Smooth muscle cell of the umbilical artery (primary cell): ENCODE measurements at places on chromosomes 12 and 14. TPM values are rescaled to one million over a fixed set of nuclear protein-coding genes. Genes with fewer than 3 reads are reported as not detected.

C12orf42 gene
- not detected in 2 replicates for total RNA-seq

TMEM121 gene
- 6.7 and 11.3 TPM in 2 replicates for total RNA-seq

AQP2 gene
- total RNA-seq: not detected in 2 replicates

KCTD10 gene
- 72.5 and 82.8 TPM in 2 replicates for total RNA-seq

TAS2R13 gene
- total RNA-seq: 1.2 and 4.2 TPM in 2 replicates

DCAF4 gene
- 7.1 and 16.3 TPM in 2 replicates for total RNA-seq

CLEC4E gene
- not detected in 2 replicates for total RNA-seq
